Activated CD8-positive, alpha-beta T cell treated with anti-CD3 and anti-CD28 coated beads for 36 hours (primary cell): ENCODE measurements at places on chromosomes 16 and 17. TPM values are rescaled to one million over a fixed set of nuclear protein-coding genes. Genes with fewer than 3 reads are reported as not detected.

GRCh38 chr16:8623634-8624033 lies 2.1 kb downstream of the METTL22 start:
- H3K4me3 ChIP-seq: peak overlapping the region; percentile 98
- peaks cover 28% of the 10 kb centered on the region for H3K36me3 ChIP-seq
- no peaks in the 10 kb centered on the region for H3K27me3 ChIP-seq
- H3K27ac ChIP-seq: no peak overlapping the region
- H3K4me1 ChIP-seq: peaks cover 30% of the 10 kb centered on the region

DNA sequence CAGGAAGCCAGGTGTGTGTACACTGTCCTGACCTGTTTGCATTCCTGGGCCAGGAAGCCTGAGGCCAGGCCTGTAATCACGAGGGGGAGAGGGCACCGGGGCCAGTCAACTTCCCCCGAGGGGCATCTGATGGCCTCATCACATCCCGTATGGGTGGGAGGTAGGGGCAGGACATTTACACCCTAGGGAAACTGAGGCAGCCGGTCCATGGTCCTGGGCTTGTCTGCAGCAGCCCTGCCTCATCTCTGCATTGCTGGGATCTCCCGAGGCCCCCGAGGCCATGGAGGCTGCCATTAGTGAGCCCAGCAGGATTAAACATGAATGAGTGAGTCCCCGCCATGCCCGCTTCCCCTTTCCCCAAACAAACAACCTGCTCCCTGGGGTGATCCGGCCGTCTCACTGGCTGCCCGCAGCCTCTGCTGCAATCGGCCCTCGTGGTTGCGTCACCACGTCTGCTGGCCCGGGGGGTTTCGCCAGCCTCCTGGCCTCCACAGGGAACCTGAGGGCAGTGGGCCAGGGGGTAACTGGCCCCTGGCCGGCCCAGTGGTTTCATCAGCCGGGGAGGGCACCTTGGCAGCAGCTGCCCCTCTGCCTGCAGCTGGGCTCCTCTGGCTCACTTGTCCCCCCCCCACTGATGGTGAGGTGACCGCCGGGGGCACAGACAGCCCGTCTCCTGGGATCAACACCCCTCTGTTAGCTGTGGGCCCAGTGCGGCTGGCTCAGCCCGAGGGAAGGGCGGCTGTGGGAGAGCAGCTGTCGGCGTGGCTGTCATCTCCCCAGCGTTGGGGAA lies 88.3 kb upstream of the GSE1 start:
- no peak overlapping the region for H3K27ac ChIP-seq
- no peaks in the 10 kb centered on the region for H3K27me3 ChIP-seq
- no peak for DNase-seq
- no peaks in the 10 kb centered on the region for H3K36me3 ChIP-seq
- H3K4me1 ChIP-seq: no peaks in the 10 kb centered on the region

DNA sequence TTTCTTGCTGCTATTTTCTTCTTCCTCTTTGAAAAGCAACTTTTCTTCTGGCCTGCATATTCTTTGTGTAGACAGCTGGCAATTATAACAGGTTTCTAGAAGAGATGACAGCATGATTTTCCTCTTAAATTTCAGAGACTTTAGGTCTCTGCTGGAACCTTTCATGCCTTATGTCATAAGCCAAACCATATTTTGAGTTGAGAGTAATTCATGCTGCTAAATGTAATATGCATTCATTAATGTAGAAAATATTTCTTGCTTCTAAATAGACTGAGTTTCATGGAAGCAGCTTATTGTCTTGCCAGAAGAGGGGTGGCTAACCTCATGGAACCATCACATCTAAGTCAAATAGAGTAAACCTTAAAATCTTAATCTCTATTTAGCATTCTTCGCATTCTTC lies 25.9 kb upstream of the ABCA9 start:
- H3K27me3 ChIP-seq: no peaks in the 10 kb centered on the region
- no peak overlapping the region for H3K4me3 ChIP-seq
- H3K4me1 ChIP-seq: no peaks in the 10 kb centered on the region
- no peak for DNase-seq
- H3K27ac ChIP-seq: no peak overlapping the region
- H3K36me3 ChIP-seq: no peaks in the 10 kb centered on the region

DNA sequence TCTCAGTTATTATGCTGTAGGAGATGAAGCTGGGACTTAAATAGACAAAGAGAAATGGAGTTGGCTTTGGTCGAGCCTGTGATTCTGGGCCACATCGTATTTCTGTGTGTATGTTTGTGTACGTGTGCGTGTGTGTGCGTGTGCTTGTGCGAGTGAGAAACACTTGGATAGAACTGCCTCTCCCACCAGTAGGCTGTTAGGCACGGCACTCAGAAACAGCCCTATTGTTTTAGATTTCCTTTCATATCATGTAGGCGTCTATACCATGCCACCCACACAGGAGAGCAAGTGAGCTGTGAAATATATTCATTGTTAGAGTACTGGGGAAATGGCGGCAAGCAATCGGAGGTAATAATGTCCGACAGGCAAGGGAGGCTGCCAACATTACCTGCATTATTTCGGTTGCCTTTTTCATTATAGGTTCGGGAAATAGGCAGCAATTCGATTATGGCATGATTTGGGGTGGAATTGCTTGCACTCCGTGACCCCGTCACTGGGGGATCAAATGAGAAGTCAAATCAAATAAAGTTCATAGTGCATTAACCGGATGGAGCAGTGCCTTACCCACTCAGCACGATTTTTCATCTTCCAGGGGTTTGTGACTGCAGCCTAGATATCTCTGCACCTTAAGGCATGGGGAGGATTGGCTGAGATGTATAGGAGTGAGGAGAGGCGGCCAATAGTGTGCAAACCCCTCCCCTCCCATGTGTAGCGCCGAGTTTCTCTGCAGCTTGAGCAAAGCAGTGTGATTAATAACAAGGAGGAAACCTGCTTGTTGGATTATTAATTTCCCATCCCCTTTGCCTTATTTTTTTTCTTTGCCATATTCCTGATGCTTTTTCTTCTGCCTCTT lies 89.6 kb downstream of the RBFOX1 start:
- H3K36me3 ChIP-seq: no peaks in the 10 kb centered on the region
- H3K4me3 ChIP-seq: no peak overlapping the region
- no peaks in the 10 kb centered on the region for H3K27me3 ChIP-seq

DNA sequence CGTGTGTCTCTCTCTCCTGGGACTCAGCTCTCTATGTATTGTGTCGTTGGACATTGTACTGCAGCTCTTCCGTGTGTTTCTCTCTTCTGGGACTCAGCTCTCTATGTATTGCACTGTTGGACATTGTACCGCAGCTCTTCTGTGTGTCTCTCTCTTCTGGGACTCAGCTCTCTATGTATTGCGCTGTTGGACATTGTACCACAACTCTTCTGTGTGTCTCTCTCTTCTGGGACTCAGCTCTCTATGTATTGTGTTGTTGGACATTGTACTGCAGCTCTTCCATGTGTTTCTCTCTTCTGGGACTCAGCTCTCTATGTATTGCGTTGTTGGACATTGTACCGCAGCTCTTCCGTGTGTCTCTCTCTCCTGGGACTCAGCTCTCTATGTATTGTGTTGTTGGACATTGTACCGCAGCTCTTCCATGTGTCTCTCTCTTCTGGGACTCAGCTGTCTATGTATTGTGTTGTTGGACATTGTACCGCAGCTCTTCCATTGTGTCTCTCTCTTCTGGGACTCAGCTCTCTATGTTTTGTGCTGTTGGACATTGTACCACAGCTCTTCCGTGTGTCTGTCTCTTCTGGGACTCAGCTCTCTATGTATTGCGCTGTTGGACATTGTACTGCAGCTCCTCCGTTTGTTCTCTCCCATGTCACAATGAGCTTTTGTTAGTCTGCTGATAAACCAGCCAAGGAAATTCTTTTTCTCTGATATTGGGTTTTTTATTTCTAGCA lies 84.8 kb downstream of the RPTOR start:
- H3K27ac ChIP-seq: no peak overlapping the region
- H3K4me1 ChIP-seq: peaks cover 4% of the 10 kb centered on the region
- H3K4me3 ChIP-seq: no peak overlapping the region
- no peaks in the 10 kb centered on the region for H3K27me3 ChIP-seq
- peaks cover 13% of the 10 kb centered on the region for H3K36me3 ChIP-seq

GRCh38 chr17:81328978-81329926 lies 34.1 kb upstream of the SLC38A10 start:
- no peaks in the 10 kb centered on the region for H3K36me3 ChIP-seq
- H3K4me3 ChIP-seq: no peak overlapping the region
- no peak overlapping the region for H3K27ac ChIP-seq
- DNase-seq: no peak
- H3K27me3 ChIP-seq: peaks cover 3% of the 10 kb centered on the region

The JUP gene
- 1.8 TPM for total RNA-seq

The PABPN1L gene
- total RNA-seq: not detected
